ENCODE measurements at places on chromosomes 7 and 10. TPM values are rescaled to one million over a fixed set of nuclear protein-coding genes. Genes with fewer than 3 reads are reported as not detected.
A peak's percentile ranks its signal among the peaks of the same experiment; 100 is the strongest.

Gene DDX50
- 20.2 TPM for total RNA-seq

GRCh38 chr7:44067064-44067951 is 1.9 kb upstream of the PGAM2 start:
- DNase-seq, result no peak

DNA sequence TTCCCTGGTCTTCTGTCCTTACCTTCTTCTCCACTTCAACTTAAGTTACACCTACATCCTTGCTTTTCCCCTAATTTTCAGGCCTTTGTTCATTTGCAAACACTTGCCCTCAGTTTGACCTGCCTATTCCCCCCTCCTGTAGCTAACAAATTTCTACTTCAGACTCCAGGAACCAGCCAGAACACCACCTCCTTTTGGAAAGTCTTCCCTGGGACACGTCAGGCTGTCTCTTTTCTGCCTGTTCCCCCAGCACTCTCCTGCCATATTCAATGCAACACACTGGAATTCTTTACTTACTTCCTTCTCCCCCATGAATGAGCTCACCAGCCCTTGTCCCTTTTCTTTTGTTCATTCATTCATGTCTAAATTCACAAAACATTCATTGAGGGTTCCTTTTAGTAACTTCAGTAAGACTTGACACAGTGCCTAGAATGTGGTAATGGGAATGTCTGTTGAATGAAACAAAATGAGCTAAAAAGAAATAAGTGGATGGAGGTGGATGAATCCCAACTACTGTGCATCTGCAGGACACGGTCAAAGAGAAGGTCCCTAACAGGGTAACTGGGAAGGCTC is 478.0 kb downstream of the KCNMA1 start:
- DNase-seq, result no peak

GRCh38 chr7:124086843-124087242 is 54.0 kb upstream of the TMEM229A start:
- DNase-seq, result no peak

DNA sequence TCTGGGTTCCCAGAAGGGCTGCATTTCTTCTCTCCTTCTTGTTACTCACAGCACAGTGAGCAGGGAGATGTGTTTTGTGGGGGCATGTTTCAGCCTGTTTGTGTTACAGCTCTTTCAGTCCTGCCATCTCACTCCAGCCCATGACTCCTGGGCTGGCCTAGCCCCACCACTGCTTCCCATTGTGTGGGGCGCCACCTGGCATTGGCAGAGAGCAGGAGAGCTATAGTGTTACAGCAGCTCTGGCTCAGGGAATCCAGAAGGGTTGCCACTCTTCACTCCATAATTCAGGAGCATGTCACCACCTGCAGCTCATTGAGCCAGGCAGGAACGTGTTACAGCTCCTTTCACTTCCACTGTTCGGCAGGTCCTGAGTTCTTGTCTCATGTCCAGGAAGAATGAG is 30.0 kb downstream of the CLDN12 start:
- no peak for DNase-seq

GRCh38 chr10:114021717-114022680 is 21.7 kb upstream of the ADRB1 start:
- peak; percentile 80 for DNase-seq

Gene VAX1
- total RNA-seq, result not detected

Gene CCDC136
- total RNA-seq, result 8.2 TPM

Gene MOSPD3
- total RNA-seq, result 10.2 TPM

GRCh38 chr7:97014145-97014750 is 8.9 kb downstream of the DLX6 start:
- DNase-seq, result no peak

GRCh38 chr7:35463751-35464150 is 209.9 kb upstream of the TBX20 start:
- DNase-seq, result no peak

Gene ACHE
- 0.49 TPM for total RNA-seq

Gene UBTD1
- total RNA-seq, result 17.1 TPM

- DNase-seq, result no peak
Observed at GRCh38 chr7:5020098-5020497, 25.6 kb upstream of the RBAK start.

Gene SLC26A5
- not detected for total RNA-seq

Gene DENND11
- 8.5 TPM for total RNA-seq

Gene DNA2
- 2.1 TPM for total RNA-seq

Gene RTKN2
- total RNA-seq, result not detected

- DNase-seq, result no peak
Observed at GRCh38 chr10:7572391-7572790, 94.4 kb downstream of the ITIH5 start.

DNA sequence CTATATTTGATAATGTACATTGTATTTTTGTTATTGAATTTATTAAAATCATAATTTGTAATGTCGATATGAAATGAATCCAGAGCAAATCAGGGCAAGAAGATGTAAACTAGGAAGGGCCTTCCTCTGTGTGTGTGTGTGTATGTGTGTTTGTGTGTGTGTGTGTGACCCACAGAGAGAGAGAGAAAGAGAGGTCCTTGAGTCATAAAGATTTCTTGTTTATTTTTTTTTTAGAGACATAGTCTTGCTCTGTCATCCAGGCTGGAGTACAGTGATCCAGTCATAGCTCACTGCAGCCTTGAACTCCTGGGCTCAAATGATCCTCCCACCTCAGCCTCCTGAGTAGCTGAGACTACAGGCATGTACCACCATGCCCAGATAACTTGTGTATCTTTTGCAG is 50.7 kb downstream of the INPP5F start:
- no peak for DNase-seq

DNA sequence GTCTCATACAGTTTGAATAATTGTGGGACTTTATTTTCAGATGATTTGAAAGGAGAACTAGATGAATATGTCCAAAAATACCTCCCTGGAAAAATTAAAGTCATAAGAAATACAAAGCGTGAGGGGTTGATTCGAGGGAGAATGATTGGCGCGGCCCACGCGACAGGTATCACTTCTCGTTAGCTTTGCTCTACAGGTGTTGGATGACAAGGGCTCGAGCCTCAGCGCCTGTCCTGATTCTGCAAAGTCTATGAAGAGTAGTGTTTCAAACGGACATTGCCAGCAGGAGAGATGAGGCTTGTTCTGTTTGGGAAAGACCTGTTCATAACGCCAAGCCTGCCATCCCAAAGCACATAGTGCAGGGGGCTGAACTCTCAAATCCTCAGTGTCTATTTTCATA is 79.7 kb downstream of the GALNT11 start:
- no peak for DNase-seq

Gene PLCE1
- 11.2 TPM for total RNA-seq

Gene RNF148
- not detected for total RNA-seq

- no peak for DNase-seq
Observed at GRCh38 chr7:133095119-133095671, 13.3 kb upstream of the CHCHD3 start.

DNA sequence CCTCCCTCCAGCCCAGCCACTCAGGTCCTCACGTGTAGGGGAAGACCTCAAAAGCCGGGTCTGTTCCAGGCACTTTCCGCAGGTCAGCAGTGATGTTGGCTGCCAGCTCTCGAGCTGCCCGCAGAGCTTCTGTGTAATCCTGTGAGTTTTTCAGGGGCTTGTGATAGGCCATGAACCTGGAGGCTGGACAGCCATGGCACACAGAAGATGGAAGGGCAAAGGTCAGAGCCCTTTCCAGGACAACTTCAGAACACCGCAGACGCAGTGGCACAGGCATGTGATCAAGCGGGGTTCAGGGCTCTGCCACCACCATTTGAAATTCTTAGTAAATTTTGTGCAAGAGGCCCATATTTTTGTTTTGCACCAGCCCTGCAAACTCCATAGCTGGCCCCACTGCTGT is 24.0 kb downstream of the NPC1L1 start:
- no peak for DNase-seq

DNA sequence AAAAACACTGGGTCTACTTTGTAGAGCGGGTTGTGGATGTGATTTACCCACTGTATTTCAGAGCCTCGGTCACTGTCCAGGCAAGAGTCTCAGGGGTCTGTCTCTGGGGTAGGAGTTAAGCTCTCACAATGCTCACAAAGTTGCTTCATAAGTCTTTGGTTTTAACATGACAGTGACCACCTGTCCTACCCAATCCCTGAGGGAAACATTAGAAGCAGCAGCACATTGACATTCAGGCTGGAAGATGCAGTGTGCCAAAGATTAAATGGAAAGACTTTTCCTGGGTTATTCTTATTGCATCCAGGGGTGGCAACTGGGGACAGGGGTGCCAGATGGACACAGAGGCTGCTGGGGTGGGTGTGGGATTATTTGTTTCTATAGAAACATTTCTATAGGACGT is 330.0 kb downstream of the RNLS start:
- DNase-seq, result no peak

Gene LOXL4
- 1.4 TPM for total RNA-seq

- no peak for DNase-seq
Observed at GRCh38 chr10:109996225-109996624, 11.6 kb upstream of the ADD3 start.

DNA sequence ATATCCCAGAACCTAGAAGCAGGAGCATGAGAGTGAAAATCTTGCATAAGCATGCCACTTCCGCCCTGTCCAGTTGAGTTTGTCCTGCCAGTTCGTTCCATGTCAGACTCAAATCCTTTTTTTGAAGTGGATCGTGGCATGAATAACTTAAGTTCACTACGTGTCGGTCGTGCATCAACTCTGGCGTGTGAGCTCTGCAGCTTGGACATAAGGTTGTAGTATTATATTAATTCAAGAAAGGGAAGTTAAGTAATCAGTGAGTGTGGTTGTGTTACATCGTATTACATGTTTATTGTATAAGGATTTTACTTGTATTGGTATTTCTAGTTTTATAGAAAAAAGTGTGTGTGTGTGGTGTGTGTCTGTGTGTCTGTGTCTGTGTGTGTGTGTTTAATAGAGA is 23.0 kb downstream of the CDC123 start:
- DNase-seq, result no peak

Gene C7orf57
- not detected for total RNA-seq

Gene CFAP46
- 0.99 TPM for total RNA-seq

DNA sequence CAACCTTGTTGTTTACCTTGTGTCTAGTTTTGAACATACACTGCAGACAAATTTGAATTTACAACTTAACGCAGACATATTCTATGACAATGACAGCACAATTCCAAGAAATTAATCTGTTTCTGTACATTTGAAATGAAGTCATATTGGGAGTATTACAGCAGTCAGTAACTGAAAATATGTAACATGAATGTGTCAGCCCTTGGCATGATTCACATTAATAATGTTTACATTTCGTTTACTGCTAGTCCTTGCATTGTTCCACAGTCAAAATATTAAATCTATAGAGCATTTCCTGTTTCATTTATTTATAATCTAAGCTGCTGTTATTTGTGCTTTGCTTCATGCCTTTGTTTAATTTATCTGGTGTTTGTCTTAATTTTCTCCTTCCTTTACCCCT is 80.4 kb downstream of the NOC3L start:
- DNase-seq, result no peak
